Activated CD4-positive, alpha-beta T cell treated with anti-CD3 and anti-CD28 coated beads, Interleukin-10, Interleukin-2, amounts not matched to agents 100 ng/mL and 50 ng/mL, durations not matched to agents 16 hours and 8 hours (primary cell): ENCODE measurements at places on chromosomes 3 and 15.

GRCh38 chr15:64443747-64444621 is 16.4 kb upstream of the ZNF609 start:
- peak; percentile 79 for DNase-seq

GRCh38 chr3:27378331-27378730 is 9.1 kb upstream of the NEK10 start:
- no peak for DNase-seq

- no peak for DNase-seq
Measured at GRCh38 chr3:112042842-112043280, 8.3 kb downstream of the TMPRSS7 start.

DNA sequence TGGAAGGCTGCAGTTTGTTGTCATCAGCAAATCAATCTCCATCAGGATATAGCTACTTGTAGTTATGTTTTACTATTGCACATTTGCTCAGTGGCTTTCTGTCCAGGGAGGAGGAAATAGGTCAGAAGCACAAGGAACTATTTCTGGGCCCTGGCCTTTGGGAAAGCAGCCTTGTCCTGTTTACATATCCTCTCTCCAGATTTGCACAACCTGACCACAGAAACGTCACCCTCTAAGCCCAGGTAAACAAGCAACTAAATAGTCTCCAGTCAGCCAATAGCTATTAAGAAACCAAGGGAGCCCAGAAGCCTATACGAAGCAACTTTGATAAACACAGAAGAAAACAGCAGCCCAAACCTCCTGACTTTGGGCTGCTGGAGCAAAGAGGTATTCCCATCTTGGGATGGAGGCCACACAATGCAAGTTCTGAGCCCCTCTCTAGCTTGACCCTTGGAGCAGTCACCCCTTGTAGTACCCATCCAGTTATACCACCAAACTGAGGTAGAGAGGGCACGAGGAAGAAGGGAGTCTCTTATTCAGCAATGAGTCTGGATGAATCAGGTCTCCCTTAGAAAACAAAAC is 2.3 kb upstream of the FEM1B start:
- no peak for DNase-seq

- no peak for DNase-seq
Measured at GRCh38 chr15:99850517-99850916, 117.3 kb upstream of the LYSMD4 start.

GRCh38 chr3:4835616-4836043 is 143.6 kb upstream of the BHLHE40 start:
- DNase-seq = peak; percentile 71

- no peak for DNase-seq
Measured at GRCh38 chr3:142149673-142149992, 289 bp upstream of the TFDP2 start.

DNA sequence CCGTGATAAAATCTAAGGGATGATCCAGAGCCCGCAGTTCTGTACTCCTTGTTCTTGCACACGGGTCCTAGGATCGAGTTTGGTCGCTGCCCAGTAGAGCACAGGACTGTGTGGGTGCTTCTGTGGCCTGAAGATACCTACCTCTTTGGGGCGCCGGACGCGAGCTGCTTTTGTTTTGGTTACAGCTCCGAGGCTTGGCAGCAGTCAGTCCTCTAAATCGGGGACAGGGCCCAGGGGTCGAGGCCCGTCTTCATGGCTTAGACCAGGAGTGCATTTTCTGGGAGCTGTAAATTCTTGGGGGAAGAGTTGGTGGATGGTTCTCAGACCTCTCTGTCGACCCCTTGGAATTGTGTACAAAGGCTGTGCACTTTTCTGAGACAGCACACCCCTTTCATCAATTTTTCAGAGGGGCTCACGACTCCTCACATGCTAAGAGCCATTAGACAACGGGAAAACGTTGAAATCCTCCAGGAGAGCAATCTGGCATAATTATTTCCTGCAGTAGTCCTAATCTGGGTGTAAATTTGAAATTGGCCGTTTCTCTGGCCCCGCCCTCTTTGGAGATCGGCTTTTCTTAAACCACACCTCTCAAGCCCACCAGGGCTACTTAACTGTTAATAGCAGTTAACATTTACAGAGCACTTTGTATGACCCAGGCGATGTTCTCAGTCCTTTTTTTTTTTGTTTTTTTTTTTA is 928 bp downstream of the CEP97 start:
- DNase-seq = peak; percentile 28

DNA sequence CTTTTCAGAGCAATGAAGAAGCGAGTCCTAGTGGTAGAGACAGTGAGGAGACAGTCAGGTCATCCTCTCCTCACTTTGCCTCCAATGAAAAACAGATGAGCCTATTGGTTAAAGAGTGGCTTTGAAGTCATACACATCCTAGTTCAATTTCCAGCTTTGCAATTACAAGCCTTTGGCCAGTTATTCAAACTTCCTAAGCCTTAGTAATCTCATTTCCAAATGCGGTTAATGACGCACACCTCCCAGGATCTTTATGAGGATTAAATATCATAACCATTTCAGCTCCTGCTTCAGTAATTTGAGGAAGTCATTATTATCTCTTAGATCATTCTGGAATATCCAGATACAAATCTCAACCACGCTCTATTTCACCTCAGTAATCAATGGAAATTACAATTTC is 10.0 kb upstream of the ST6GAL1 start:
- no peak for DNase-seq

DNA sequence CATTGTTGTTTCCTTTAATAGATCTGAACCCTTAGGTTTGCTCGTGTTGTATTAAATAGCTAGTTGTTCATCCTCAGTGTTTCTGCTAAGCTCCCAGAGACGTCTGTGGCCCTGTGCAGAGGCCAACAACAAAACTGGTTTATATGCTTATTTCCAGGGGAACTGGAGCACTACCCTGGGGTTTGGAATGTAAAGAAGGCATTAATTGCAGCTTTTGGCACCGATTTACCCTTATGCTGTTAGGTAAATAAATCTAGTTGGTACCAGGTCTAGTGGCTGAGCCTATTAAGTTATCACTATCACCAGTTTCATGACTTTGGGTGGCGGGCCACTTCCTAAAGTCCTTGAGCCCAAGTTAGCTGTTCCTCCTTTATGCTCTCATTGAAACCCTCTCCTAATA is 12.0 kb downstream of the VPS8 start:
- DNase-seq = no peak

DNA sequence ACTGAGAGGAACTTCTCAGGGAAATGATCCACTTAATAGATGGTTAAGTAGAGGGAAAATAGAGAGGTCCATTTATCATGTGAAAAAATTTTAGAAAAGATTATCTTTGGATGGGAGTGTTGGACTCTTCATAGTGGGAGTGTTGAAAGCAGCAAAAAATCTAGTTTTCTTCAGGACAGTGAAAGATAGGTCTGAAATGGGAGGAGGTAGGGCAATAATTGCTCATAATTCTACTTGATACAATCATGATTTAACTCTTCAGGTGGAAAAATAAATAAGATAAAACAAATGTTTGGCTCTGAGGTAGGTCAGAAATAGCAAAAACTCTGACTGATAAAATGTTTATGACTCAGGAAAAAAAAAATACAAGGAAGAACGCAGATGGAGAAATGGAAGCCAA is 144.1 kb upstream of the DPH6 start:
- DNase-seq = no peak

DNA sequence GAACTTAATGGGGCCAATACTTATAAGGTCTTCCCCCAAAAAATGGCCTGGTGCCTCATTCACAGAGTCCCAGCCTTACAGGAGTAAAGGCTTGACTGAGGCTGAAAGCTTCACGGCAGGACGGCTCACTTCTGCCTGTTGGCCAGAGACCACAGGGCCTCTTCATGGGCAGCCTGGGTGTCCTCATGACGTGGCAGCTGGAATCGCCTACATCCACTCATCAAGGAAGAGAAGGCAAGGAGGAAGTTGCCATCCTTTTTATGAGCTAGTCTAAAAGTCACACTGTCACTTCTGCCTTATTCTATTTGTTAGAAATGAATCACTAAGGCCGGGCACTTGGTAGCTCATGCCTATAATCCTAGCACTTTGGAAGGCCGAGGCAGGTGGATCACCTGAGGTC is 89.3 kb upstream of the DGKG start:
- DNase-seq = no peak

DNA sequence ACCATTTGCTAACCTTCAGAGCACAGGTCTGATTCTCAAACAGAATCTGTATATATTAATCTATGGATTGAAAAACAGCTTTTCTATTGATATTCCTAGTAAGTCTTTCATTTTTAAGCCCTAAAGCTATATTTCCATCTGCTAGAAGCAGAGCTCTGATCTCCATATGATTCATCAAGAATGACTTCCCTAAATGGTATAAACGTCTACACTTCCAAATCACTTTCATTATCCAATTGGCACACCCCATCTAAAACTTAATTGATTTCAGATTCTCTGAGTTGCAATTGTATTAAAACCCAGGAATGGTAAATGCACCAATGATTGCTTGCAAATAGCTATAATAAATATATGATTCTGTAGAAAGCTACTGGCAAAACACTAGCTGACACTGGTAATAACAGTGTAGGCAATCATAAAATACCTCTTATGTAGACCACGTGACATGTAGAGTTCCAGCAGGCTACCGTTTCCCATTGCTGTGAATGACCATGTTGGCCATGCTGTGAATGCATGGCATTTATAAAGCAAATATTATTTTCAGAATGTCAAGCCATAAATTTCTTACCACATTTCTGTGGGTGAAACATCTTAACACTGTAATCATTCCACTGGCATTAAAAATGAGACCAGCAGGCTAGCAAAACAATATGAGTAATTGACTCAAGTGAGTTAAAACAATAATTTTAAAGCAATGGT is 226.0 kb downstream of the ZMAT3 start:
- no peak for DNase-seq

DNA sequence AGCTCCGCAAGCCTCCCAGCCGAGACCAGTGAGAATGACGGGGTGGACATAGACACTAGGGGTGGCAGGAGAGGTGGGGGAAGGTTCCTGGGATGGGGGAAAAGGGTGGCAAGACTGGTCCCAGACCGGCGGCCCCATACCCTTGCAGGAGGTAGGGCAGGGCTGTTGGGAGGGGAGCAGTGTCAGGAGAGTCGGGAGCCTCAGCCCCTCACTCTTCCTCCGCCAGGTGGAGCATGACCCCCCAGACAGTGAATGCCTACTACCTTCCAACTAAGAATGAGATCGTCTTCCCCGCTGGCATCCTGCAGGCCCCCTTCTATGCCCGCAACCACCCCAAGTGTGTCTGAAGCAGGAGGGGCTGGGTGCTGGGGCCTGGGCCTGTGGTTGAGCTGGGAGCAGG is 8.7 kb upstream of the PSMD2 start:
- no peak for DNase-seq

GRCh38 chr15:28101201-28101600 is 2.1 kb upstream of the OCA2 start:
- DNase-seq = no peak

- no peak for DNase-seq
Measured at GRCh38 chr15:56956538-56956937, 38.1 kb downstream of the TCF12 start.

DNA sequence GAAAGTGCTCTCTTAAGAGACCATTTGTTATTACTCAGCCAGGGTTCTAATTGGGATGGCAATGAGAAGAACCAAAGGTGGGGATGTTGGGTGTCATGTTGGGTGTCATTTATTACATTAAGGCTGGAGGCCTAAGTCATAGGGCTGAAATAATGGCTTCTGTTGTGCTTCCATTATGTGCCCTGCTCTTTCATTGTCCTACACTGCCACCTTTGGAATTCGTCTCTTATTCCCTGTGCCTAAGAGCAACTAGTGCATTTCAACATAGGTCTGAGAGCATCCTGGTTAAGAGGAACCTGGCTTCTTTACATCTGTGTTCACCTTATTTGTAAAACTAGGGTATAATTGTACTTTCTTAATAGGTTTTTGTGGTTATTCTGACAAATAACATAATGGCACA is 32.2 kb downstream of the RIOX2 start:
- no peak for DNase-seq
